ENCODE measurements at places on chromosomes 5 and 9.

GRCh38 chr5:115962565-115963402 lies 509 bp downstream of the LVRN start:
- no peak for DNase-seq

DNA sequence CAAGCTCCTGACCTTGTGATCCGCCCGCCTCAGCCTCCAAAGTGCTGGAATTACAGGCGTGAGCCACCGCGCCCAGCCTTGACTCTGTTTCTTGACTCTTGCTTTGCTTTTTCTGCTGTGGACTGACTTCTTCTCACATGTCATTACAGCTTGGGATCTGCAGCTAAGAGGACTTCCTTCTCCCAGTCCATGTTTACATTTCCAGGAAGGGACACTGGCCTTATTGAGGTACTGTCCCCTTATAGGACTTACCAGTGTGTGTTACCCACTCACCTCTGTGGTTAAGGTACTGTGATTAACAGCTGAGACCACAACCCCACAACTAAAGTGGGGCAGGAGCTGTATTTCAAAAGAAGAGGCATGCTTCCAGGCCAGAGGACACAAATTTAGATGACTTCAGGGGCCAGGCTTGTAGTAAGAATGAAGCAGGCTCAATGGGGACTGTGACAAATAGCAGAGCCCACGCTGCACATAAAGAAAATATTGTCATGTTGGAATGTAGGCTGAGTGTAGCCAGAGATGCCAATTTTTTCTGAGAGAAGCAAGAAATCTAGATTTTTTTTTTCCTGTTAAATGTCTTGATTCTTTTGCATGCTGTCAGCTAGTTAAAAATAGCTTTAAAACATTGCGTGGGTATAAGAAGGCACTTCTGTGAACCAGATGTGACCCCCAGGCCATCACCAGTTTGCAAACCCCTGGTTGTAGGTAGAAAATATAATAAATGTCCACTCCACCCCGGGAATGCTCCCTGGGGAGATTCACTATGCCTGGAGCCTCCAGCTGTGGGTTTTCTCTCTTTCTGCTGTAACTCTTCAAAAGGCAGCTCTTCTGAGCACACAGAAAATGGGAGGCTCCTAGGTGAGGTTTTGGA lies 75.0 kb downstream of the PTPDC1 start:
- DNase-seq, result no peak

- no peak for DNase-seq
Measured at GRCh38 chr5:9437741-9438240, 108.1 kb downstream of the SEMA5A start.

DNA sequence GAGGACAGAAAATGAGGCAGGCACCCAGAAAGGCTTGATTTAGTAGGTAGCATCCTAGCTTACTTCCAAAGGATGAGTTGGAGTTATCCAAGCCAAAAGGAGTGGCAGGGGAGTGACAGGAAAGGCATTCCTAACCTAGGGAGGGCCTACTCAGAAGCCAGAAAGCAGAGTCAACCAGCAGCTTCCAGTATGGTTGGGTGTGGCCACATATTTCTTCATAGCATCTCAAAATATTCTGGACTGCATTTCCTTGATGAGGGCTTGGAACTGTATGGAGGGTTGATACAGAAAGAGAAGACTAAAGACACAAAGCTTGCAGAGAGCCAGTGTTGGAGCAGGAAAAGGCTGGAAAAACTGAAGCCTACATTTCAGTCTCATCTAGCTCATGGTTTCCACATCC lies 656.8 kb upstream of the DMAC1 start:
- no peak for DNase-seq

- DNase-seq, result no peak
Measured at GRCh38 chr9:133604214-133604613, 5.0 kb downstream of the FAM163B start.

GRCh38 chr5:87243161-87243844 lies 24.4 kb upstream of the RASA1 start:
- no peak for DNase-seq

DNA sequence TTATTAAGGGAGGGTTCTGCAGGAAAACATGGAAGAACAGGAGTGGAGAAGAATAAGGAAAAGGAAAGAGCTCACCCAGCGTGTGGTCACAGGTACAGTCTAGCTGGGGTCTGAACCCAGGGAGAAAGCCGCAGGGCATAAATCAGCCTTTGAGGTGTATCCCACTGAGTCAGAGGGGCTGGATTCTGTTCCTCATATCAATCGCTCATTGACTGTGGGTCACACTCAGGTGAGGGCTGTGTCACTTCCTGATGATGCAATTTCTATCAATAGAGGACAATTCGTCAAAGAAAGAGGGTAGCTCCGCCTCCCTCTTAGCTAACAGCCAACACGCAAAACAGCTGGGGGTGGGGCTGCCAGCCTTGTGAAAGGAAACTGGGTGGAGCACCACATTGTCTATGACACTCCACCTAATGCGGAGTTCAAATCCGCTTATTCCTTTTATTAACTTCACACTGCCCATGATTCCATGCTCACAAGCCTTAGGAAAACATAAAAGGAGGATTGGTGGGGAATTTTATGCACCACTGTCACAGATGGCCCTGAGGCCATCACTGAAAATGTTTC lies 176.2 kb downstream of the ICE1 start:
- DNase-seq, result no peak
